Activated effector memory CD4-positive, alpha-beta T cell treated with anti-CD3 and anti-CD28 coated beads, Interleukin-2, amount 50 U/mL, for 16 hours (primary cell): ENCODE measurements at places on chromosomes 12 and 14.

DNA sequence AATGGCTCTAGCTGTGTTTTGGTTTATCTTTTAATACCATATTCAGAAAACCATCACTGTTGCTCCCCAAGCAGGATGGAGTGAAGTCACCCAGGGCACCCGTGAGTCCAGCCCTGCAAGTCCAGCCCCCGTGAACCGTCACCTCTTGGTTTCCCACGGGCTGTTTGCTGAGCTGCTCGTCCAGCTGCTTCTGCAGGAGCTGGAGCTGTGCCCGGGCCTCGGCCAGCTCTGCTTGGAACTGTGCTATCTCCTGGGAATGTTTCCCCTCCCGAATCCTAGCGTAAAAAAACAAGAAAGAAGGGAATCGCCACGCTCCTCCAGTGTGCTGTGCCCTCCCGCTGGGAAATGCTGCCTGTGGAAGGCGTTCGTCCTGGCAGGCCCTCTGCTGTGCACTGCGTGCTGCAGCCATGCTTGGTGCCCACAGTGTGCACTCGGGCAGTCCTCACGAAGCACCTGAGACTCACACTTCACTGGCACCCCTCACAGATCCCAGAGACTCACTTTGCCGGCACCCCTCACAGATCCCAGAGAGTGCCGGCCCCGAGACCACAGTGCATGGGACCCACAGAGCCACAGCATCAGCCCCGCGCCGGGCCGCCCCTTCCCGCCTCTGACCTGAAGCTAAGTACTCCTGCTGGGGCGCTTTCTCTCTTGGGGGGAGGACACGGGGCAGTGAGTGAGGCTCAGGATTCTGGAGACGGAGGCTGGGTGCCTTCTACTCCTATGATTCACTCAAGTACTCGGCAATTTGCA is 15.4 kb upstream of the ANKLE2 start:
- DNase-seq: no peak

- no peak for DNase-seq
Observed at GRCh38 chr12:3042394-3042793, 34.8 kb upstream of the TSPAN9 start.

- no peak for DNase-seq
Observed at GRCh38 chr12:54959291-54960018, 25.1 kb downstream of the TESPA1 start.

GRCh38 chr12:63981343-63981742 is 136.8 kb downstream of the SRGAP1 start:
- DNase-seq: no peak

DNA sequence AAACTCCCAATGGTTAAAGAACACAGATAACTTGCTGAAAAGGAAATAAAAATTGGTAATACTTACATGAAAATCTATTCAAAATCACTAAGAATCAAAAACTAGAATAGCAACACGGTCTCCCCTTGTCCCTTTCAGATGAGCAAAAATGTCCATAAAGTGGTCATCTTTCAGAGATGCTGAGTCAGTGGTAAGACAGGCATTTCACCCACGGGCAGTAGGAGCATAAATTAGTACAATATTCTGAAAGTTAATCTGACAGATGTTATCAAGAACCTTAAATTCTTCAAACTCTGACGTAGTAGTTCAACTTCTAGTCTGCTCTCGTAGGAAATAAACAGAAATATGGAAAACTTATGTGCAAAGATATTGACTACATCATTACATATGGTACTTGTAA is 33.1 kb upstream of the GNPNAT1 start:
- DNase-seq: no peak

DNA sequence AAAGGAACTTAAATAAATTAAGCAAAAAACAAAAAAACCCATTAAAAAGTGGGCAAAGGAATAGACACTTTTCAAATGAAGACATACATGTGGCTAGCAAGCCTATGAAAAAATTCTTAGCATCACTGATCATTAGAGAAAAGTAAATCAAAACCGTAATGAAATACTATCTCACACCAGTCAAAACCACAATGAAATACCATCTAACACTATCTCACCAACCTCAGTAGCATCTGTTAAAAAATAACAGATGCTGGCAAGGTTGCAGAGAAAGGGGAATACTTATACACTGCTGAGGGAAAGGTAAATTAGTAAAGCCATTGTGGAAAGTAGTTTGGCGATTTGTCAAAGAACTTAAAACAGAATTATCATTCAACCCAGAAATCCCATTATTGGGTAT is 381.1 kb downstream of the FLRT2 start:
- no peak for DNase-seq

- no peak for DNase-seq
Observed at GRCh38 chr12:21769307-21769706, 5.2 kb downstream of the KCNJ8 start.

- no peak for DNase-seq
Observed at GRCh38 chr12:62701492-62701891, 233.5 kb downstream of the PPM1H start.

DNA sequence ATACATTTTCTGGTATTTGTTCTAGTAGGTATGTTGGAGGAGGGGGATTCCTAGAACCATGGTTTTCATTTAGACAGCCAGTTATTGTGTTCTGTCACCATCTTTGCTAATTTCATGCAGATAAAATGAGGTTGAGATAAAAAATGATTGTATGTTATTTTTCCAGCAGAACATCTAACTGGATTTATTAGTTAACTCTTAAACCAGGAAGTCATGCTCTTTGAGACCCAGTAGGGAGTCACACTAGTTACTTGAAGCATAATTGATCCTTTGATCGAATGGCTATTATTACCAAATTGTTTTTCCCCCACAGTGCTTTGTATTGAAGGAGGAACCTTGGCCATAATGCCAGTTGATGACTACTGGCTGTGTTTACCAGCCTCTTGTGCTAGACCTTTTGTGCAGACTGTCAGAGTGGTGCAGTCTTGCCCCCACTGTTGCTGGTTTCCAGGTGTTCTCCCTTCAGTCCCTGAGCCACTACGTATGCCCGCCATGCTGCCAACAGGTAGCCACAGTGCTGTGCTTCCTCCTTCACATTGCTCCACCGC is 6.0 kb downstream of the EID3 start:
- DNase-seq: no peak

GRCh38 chr12:56317675-56318074 is 1.9 kb upstream of the CNPY2 start:
- no peak for DNase-seq

- no peak for DNase-seq
Observed at GRCh38 chr14:72480464-72481243, 413.2 kb downstream of the DPF3 start.

- no peak for DNase-seq
Observed at GRCh38 chr14:58639842-58640484, 2.2 kb downstream of the DACT1 start.

DNA sequence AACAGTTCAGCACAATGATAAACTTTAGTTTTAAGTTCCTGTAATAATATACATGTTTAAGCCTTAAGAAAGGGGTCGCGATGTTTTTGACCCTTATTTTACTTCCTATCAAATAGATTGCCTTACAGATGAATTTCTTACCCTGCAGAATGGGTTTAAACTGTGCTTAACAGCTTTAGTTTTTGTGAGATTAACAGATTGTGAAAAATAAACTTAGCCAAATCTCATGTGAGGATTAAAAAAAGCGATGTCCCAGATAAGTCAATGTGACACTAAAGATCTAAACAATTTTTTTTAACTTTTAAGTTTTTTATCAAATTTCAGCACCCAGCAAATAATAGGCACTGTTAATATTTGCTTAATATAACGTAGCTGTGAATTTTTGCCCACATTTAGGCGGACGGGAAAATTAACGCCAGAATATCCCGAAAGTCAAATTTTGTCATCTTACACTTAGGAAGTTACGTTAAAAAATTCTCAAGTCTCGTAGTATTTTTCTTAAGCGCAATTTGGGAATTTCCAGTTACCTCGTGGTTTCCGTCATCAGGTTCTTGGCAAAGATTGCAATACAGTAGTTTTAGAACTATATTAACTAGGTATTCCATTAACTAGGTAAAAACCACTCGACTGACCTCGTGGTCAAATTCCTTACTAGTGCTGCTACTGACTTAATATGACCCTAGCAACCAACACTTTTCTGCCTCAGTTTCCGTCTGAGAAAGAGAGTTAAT is 1.2 kb downstream of the HNRNPC start:
- DNase-seq: peak; percentile 57

DNA sequence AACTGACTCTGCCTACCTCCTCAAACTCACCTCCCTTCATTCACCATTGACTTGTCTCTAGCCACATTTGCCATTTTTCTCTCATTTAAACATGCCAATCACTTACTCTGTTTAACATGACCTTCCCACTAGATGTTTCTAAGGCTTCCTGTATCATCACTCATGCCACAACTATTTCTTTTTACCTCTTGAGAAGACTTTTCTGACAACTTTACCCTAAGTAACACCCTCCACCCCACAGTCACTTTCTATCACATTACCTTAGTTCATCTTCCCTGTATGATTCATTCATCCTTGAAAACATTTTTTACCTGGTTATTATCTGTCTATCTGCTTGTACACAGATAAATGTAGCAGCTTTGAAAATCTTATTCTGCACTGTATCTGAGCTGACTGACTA is 19.4 kb downstream of the PLCZ1 start:
- no peak for DNase-seq

GRCh38 chr14:22888662-22889061 is 5.6 kb downstream of the REM2 start:
- DNase-seq: no peak

- DNase-seq: no peak
Observed at GRCh38 chr12:30613119-30613830, 82.4 kb downstream of the IPO8 start.

- DNase-seq: no peak
Observed at GRCh38 chr12:44317651-44318126, 481.8 kb downstream of the TMEM117 start.

GRCh38 chr14:23009939-23010726 is at the start of gene C14orf93:
Gene C14orf93, minus strand, starts transcription at chr14:23010143. Its CDS starts 11,120 bp downstream, at chr14:22999023.
- peak; percentile 93 for DNase-seq

- no peak for DNase-seq
Observed at GRCh38 chr14:103563226-103563620, 463 bp downstream of the COA8 start.

DNA sequence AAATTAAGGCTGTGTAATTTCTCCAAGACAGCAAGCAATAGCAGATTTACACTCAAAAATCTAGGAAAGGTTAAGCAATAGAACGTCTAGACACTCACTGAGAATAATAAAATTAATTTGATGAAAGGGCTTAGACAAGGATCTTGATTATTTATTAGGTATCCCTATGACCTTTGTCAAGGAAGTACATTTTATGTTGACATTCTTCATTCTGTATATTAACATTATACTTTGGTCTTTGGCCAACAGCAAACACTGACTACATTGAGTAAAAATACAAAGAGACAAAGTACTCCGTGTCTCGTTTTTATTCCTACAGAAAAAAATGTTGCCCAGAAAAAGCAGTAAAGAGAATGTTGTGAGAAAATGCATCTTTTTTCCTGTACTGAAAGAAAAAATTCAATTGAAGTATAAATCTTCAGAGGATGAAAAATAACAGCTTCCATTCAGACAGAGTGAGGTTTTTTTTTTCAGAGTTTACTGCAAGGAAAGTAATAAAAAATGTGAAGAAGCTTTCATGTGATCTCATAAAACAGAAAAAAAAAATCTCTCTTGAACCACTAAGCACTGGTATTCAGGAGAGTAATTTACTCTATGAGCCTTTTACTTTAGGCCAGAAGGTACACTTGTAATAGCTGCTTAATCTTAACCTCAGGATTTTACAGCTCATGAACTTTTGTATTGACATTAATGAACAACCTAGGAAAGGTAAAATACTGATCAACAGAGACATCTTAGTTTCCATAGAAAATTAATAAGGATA is 605.0 kb downstream of the FSCB start:
- DNase-seq: no peak

GRCh38 chr12:45232756-45233372 is 17.0 kb downstream of the ANO6 start:
- peak; percentile 74 for DNase-seq

DNA sequence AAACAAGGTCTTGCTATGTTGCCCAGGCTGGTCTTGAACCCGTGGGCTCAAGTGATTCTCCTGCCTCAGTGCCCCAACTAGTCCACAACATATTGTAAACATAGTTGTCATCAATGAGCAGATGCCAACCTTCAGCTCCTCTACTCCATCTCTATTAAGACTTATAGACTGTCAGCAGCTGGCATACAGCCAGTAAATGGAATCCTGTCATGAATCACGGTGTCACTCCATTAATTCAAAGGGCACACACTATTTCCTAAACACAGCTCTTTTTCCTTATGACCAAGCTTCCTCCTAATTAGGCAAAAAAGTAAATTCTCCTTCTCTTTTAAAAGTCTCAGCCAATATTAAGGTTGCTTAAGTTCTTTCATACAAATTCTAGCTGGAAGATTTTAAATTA is 111.2 kb downstream of the ITPR2 start:
- no peak for DNase-seq

DNA sequence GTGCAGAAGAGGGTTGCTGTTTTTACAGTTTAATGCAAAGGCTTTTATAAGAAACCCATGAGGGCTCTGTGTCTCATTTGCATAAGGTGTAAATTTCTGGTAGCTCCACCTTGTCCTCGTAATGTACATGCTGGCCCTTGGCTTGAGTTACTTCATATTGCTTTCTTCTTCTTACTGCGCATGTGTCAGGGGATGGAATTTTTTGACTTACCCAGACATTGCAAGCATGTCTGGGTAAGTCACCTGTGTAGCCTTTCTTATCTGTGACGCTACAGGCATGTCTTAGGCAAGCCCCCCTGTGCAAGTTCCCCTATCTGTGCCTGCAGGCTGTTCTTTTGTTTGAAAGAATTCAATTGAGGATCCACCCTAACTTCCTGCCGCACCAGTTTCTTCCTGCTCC is 274.2 kb downstream of the ETNK1 start:
- DNase-seq: no peak

GRCh38 chr12:128823216-128823915 is 392 bp downstream of the SLC15A4 start:
- peak; percentile 65 for DNase-seq

DNA sequence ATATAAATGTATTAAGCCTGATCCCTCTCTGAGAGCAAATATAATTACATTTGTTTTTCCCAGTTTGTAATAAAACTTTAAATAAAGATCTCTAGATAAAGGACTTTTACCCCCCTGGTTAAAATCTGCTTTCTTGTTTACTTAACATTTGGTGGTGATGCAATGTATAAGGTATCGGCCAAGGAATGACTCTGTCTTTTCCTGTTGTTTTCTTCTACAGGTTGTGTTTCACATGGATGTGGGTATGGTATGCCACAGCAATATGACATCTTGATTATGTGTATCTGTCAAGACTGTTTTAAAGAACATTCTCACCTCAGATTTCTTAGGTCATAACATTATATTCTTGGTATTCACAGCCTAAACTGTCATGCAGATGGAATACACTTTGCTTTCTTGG is 210.6 kb upstream of the NOVA1 start:
- no peak for DNase-seq

DNA sequence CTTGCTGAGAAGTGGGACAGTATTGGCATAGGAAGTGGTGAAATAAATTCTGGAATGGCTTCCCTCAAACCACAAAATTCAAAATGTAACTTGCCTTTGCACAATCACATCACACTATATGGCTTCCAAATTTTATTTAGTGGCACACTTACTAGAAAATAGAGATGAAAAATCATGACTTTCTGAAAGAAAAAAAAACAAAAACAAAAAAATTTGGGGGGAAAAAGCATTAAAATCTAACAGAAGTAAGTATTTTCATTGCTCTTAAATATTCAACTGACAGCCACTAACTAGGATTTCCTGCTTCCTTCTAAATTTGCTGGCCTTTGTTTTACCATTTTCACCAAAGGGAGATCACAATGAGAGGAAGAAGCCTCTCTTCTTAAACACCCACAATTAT is 23.0 kb downstream of the ATF7 start:
- DNase-seq: no peak
